CD4-positive, alpha-beta T cell treated with Interleukin-4 for 1 hour (primary cell): ENCODE measurements at places on chromosomes 2 and 18.

GRCh38 chr2:30763151-30763660 lies 44.0 kb downstream of the CAPN13 start:
- no peak for DNase-seq

DNA sequence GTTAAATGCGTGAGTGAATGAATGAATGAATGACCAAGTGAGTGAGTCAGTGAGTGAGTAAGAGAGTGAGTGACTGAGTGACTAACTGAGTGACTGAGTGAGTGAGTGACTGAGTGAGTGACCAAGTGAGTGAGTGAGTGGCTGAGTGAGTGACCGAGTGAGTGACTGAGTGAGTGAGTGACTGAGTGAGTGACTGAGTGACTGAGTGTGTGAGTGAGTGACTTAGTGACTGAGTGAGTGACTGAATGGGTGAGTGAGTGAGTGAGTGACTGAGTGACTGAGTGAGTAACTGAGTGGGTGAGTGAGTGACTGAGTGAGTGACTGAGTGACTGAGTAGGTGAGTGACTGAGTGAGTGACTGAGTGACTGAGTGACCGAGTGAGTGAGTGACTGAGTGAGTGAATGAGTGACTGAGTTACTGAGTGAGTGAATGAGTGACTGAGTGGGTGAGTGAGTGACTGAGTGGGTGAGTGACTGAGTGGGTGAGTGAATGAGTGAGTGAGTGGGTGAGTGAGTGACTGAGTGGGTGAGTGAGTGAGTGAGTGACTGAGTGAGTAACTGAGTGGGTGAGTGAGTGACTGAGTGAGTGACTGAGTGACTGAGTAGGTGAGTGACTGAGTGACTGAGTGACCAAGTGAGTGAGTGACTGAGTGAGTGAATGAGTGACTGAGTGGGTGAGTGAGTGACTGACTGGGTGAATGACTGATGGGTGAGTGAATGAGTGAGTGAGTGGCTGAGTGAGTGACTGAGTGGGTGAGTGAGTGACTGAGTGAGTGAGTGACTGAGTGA lies 11.3 kb downstream of the MAL start:
- DNase-seq = no peak

- DNase-seq = no peak
Measured at GRCh38 chr2:29106256-29106655, 9.0 kb upstream of the CLIP4 start.

- no peak for DNase-seq
Measured at GRCh38 chr2:136522724-136523123, 242.6 kb upstream of the THSD7B start.

DNA sequence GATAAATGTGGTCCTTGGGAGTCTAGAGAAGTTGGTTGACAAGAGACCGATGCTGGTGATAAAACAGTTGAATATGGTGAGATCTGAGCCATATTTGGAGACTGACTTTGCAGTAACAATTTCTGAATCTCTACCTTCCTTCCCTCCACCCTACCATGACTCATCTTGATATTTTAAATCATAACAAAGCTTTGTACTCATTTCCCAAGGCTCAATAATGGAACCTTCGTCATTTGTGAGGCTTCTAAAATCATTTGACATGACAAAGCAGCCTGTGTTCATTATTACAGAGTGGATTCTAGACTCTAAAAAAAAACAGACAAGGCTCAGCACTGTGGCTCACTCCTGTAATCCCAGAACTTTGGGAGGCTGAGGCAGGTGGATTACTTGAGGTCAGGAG lies 38.5 kb upstream of the PDCL3 start:
- no peak for DNase-seq

DNA sequence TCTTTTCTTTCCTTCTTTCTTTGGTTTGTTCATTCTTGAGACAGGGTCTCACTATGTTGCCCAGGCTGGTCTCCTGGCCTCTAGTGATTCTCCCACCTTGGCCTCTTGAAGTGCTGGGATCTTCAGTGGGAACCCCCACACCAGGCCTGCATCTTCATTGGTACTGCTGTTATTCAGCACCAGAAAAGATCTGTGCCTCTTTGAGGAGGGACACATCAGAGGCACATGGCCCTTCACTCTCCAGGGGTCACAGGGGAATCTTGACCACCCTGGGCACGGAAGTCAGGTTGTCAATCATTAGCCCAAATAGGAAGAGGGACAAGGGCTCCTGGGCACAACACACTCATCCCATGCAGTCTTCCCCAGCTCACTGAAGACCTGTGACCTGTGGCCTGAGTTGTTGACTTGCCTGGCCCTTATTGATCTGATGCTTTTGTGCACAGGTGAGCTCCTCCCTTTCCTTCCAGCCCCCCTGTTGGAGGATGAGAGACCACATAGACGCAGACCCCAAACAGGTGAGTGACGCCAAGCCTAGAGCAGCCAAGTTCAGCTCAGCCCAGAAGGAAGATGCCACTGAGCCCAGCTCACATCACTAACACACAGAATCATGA lies 33.0 kb upstream of the ODC1 start:
- no peak for DNase-seq

GRCh38 chr2:217553679-217554078 lies 449.1 kb downstream of the TNS1 start:
- DNase-seq = no peak

GRCh38 chr18:62935994-62936393 lies 220.7 kb downstream of the PHLPP1 start:
- DNase-seq = no peak

GRCh38 chr2:147888680-147889079 lies 43.9 kb downstream of the ACVR2A start:
- DNase-seq = no peak

DNA sequence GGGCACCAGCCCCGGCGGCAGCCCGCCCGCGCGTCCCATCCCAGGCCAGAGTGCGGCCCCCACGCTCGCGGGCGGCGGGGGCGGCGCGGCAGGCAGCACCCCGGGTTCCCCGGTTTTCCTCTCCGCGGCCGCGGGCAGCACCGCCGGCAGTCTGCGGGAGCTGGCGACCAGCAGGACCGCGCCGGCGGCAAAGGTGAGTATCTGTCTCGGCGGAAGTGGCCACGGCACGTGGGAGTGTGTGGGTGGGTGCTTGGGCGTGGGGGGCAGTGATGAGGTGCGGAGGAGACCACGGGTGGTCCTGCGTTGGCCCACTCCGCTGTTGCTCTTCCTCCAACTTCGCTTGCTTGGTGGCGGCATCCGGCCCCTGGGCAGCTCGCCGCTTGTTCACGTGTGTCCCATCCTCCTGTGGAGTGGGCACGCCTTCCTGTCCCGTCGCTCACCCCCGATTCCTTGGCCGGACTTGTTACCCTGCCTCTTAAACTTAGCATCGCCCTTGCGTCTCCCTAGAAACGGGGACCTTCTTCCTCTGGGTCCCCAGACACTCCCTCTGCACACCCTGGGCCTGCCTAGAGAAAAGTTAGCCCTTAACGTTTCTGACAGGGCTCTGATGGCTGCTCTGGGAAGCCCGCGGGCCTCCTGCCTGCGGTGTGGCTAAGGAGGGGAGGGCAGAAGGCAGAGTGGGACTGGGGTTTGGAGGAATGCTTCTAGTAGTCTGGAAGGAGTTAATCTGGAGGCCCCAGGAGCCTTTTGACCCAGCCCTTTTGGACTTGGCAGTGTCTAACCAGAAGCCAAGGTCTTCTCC lies 1.1 kb downstream of the SH3RF3 start:
- no peak for DNase-seq

DNA sequence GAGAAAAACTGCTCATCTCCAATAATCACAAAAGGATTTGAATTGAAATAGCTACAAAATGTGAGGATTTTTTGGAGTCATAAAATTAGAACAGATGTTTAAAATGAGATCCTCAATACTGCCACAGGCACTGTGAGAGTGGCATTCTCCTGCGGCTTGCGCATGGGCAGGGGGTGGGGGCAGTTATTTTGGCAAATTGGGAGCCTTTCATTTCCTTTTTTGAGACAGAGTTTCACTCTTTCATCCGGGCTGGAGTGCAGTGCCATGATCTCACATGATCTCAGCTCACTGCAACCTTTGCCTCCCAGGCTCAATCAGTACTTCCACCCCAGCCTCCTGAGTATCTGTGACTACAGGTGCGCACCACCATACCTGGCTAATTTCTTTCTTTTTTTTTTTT lies 42.4 kb downstream of the POMC start:
- no peak for DNase-seq

- no peak for DNase-seq
Measured at GRCh38 chr2:235729557-235729947, 235.7 kb downstream of the AGAP1 start.

- no peak for DNase-seq
Measured at GRCh38 chr2:182821182-182821581, 45.3 kb downstream of the FRZB start.

DNA sequence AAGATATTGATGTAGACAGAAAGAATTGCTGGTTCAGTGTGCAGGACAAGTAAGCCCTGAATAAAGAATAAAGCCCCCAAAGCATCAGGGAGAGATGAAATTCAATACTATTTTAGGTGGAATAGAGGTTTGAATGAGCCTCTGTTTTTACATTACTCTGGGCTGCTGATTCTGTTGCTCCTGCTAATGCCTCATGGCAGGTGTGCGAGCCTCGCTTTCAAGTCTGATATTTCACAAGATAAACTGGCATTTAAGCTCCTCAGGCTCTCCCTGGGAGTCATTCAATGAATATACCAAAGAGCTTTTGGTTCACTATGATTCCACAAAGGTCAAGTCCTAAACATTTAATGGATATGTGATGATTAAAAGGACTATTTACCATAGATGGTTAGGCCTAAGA lies 601.0 kb upstream of the SLC39A10 start:
- no peak for DNase-seq

GRCh38 chr18:35584735-35585134 lies 3.2 kb downstream of the GALNT1 start:
- no peak for DNase-seq

DNA sequence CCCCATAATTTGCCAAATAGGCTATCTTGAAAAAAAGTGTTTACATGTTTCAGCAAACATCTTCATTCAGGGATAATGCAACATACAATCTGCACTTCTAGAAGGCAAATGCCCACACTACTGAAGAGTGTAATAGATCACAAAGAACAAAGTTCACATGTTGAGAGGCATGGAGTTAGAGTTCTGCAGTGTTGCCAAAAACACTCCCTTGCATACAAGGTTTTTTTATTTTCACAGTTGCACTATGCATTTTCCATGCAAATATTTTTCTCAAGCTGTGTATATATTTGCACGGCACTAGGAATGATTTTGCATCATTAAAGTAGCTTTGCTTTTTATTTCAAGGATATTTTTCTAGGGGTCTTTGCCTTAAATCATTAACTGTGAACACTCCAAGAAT lies 409.9 kb downstream of the THSD7B start:
- DNase-seq = no peak

- no peak for DNase-seq
Measured at GRCh38 chr18:2825613-2826175, 21.1 kb upstream of the EMILIN2 start.
